ENCODE measurements at places on chromosomes 2 and 18.

- no peak for DNase-seq
These were observed 39.3 kb upstream of the EPB41L3 start for GRCh38 chr18:5582849-5583681.

GRCh38 chr2:234796045-234796591, 155.7 kb upstream of the SH3BP4 start:
- no peak for DNase-seq

DNA sequence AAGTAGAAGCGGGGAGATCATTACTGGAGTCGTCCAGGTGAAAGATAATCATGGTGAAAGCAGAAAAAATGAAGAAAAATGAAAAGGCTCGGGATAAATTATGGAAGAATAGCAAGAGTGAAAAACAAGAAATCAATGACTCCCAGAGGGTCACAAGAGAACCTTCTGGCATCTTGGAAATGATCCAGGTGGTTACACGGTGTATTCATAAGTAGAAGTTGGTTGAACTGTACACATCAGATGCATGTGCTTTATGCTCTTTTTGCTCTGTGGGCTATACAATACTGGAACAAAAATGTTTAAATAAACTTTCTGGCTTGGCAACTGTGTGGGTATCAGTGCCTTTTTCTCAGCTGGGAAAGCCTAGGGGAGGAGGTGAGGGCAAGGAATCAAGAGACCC, 348.9 kb downstream of the RND3 start:
- DNase-seq = no peak

- DNase-seq = no peak
These were observed 60.4 kb downstream of the FAM117B start for GRCh38 chr2:202695166-202695565.

DNA sequence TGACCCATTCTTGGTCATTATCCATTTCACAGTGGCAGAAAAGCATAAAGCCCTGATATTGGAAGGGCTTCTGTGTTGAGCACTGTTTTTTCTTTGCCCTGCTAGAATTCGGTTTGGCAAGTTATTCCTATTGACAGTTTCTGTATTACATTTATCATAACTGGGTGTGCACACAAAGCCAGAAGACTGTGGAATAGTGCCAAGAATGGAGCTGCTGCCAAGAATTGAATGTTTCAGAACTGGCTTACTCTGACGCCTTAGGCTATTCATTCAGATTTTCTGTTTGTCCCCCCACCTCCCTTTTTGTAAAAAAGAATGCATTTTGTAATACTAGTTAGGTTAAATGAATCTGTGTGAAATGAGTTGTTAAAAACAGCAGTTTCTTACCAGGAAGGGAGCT, 12.7 kb downstream of the KDM3A start:
- no peak for DNase-seq

DNA sequence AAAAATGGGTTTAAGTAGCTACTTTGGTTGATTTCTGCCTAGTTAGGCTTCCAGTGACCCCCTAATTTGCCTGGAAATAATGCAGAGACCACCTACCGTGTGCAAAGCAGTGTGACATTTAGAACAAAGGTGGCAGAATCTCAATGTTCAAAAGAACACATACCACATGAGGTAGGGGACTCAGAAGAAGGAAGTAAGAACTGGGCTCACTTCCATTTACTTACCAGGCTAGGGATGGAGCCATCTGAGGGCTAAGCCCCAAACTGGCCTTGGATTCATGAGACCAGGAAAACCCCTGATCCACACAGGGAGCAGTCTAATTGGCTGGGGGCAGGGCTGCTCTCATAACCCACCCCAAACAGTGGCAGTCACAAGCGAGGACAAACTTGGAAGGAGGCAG, 190.7 kb downstream of the NCKAP5 start:
- DNase-seq = no peak

DNA sequence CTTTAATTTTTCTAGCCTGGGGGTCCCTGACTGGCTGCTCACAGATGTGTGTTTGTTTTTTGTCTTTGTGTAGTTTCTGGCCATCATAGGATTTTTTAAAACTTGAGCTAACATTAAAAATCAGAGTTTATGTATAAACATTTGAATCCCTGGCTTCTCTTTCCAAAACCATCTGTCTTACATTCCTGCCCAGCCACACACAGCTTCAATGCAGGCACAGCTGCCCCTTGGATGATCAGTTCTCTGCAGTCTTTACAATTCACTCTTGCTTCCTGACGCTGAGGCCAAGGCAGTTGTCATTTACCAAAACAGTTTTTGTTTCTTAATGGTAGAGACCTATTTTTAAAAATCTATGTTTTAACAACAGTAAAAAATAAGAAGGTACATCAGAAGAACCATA, 169.2 kb upstream of the LRRTM1 start:
- no peak for DNase-seq

- DNase-seq = no peak
These were observed 40.9 kb upstream of the ATL2 start for GRCh38 chr2:38417745-38418689.

DNA sequence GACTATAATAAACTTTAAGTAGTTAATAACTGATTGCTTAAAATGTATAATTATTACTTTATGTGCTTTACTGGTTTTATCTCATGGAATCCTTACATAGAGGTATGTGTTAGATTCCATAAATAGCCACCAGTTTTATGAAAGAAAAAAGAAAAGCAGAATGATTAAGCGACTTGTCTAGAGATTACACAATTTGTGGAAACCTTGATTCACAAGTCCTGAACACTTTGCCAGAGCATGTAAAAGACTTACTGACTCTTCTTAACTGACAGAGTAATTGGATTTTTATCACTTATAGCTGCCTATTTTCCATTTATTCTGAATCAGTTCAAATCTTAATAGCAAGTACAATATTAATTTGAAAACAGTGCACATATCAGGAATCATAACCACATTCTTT, 448.7 kb upstream of the NETO1 start:
- DNase-seq = no peak

GRCh38 chr18:32460171-32460731, 10.4 kb downstream of the GAREM1 start:
- DNase-seq = no peak

- no peak for DNase-seq
These were observed 32.0 kb downstream of the RAB31 start for GRCh38 chr18:9740071-9740470.

GRCh38 chr18:40159141-40160017, 1795.7 kb upstream of the PIK3C3 start:
- DNase-seq = no peak

GRCh38 chr2:206721256-206721920, 3.2 kb upstream of the DYTN start:
- no peak for DNase-seq

- DNase-seq = no peak
These were observed 18.0 kb downstream of the FBXO41 start for GRCh38 chr2:73266061-73266901.

DNA sequence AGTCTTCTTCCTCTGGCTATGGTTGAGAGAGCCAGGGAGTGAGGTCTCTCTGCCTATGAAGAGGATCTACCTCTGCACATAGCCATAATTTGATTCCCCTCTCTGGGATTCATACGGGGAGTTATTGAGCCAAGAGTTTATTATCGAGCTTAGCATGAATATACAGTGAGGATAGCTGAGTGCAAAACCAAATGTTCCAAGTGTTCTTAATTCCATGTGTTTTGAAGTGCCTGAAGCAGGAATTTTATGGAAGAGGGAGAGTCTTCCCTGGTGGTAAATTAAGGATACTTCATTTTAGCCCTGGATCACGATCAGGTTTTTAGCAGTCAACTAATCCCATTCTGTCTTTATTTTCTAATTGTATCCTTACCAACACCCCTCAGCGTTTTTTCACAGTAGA, 270.6 kb downstream of the C1D start:
- no peak for DNase-seq

GRCh38 chr2:121244616-121245015, 40.4 kb downstream of the TFCP2L1 start:
- DNase-seq = no peak

DNA sequence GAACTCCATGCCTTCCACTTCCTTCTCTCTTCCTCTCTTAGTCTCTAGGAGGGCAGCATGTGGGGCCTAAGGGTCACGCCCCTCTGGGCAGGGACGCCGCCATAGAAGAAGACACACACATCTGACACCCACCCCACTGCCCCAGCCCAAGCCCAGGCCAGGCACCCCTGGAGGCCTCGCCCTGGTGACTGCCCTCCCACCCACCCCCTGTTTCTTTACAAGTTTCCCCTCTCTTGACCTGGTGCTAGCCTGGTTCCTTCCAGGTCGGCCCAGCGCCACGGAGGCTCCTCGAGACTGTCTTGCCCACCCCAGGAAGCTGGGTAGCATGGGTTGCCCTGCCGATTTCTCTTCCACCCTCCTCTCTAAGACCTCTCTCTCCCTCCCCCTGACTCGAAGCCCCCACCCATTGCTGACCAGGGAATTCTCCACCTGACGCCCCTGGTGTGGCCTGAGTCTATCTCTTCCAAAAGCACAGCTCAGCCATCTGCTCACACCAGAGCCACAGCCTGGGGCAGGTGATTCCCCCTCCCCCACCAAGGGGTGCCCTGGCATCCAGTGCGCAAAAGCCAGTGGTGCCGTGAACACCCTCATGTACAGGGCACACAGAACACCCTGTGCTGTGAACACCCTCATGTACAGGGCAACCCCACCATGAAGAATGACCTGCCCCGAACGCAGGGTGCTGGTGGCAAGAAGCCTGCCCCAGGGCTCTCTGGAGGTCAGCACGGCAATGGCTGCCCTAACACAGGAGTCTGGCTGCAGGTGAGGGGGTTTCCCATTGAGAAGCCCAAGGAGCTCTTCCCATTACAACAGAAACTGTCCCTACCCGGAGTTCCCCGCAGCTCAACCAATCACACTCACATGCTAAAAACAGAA, 13.5 kb upstream of the SALL3 start:
- no peak for DNase-seq

GRCh38 chr2:17822445-17823117, 6.3 kb downstream of the MSGN1 start:
- DNase-seq = no peak

DNA sequence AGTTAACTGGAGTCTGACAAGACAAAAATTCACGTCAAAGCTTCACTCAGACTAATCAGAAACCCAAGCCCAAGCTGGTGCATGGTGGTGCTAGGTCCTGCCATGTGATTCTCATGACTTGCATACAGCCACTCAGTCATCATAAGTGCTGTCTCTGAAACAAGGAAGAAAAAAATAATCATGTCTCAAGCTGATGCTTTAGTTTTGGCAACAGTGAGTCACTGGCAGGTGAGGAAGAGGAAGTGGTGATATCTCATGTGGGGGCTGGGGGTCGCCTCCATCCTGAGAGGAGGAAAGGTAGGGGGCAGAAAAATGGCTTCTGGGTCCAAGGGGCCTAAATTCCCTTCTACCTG, 136.3 kb downstream of the TMEM163 start:
- no peak for DNase-seq

- DNase-seq = no peak
These were observed 57.6 kb upstream of the IGFBP5 start for GRCh38 chr2:216752855-216753505.

DNA sequence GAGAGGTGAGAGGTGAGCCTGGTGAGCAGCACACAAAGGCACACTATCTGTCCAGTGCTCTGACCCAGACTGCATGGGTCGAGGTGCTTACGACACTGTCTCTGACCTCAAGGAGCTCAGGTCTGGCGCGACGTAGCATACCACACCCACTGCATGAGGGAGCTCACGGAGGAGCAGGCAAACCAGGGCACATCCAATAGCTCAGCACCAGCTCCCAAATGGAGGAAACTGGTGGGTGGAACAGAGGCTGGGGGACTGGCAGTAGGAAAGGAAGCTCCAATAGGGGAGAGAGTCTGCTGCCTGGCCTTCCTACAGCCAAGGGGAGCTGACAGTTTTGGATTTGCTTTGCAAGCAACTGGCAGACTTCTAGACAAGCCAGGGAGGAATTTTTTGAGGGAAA, 36.3 kb downstream of the CELF4 start:
- DNase-seq = no peak

- no peak for DNase-seq
These were observed 33.9 kb upstream of the GORASP2 start for GRCh38 chr2:170895023-170895757.

- no peak for DNase-seq
These were observed 8.2 kb upstream of the RMP24 start for GRCh38 chr18:35964319-35964718.

DNA sequence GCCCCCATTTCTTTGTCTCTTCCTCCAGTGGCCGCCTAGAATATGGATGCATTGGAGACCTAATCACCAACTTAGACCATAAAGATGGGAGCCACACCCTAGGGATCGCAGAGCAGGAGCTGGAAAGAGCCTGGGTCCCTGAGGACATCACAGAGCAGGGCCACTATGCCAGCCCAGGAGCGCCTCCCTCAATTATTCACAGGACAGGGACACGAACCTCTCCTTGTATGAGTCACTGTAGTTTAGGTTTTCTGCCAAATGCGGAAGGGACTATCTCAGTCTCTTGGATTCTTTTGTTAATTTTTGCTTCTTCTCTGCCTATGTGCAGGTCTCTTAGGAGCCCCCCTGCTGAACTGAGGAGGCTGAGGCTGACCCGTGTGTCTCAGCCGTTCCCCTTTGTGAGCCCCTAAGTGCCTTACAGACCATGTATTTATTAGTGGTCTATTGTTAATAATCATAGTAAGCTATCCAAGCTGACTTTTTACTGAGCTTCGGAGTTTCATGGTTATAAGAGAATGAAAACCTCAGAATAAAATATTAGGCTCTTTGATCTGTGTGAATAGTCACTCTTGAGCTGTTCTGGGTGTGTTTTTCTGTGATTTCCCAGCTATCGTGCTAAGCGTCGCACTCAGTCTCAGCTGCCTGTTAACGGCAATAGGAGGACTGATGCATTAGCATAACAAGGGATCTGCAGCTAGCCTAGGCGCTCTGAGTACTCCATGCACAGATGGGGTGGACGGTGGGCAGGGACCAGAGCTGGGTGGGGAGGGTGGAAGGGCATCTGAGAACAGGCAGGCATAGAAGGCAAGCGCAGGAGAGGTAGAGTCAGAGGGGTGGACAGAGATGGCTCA, 12.7 kb upstream of the PTPN4 start:
- DNase-seq = no peak

GRCh38 chr2:157557770-157558169, 70.9 kb downstream of the ACVR1C start:
- no peak for DNase-seq

DNA sequence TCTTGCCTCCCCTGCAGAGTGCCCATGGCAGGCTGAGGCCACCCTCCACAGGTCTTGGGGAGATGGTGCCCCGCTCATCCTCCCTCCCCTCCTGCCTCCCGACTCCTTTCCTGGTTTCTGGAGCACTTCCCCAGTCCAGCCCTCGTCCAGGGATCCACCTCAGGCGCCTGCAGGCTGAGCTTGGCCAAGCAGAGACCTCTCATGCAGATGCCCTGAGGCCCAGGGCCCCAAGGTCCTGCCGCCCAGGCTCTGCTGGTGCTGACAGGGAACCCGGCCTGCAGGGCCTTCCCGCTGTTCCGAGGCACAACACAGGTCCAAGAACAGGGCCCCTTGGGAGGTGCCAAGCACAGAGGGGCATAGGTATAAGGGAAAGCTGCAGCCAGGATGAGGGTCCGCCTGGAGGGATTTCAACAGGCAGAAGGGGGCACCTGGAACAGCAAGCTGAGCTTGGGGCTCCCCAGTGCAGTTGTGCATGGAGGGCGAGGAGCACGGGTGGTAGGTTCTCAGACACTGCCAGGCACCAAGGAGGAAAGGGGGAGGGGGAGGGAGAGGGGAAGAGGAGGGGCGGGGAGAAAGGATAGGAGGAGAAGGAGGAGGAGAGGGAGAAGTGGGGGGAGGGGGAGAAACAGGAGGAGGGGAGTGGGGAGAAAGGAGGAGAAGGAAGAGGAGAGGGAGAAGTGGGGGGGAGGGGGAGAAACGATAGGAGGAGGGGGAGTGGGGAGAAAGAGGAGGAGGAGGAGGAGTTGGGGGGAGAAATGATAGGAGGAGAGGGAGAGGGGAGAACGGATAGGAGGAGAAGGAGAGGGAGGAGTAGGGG, 1.2 kb upstream of the ANO7 start:
- DNase-seq = no peak

GRCh38 chr2:226136739-226137138, 662.9 kb downstream of the IRS1 start:
- DNase-seq = no peak
